ENCODE measurements at places on chromosomes 1 and 21.

- DNase-seq: no peak
These were observed 9.6 kb upstream of the FABP3 start for GRCh38 chr1:31382379-31382989.

GRCh38 chr1:218865591-218865990 is 308.1 kb upstream of the LYPLAL1 start:
- DNase-seq: no peak

- DNase-seq: no peak
These were observed 179.6 kb downstream of the LMO4 start for GRCh38 chr1:87508247-87508787.

GRCh38 chr1:41765152-41765551 is 153.6 kb downstream of the HIVEP3 start:
- DNase-seq: no peak

GRCh38 chr21:44354001-44354405 is 582 bp downstream of the TRPM2 start:
- DNase-seq: no peak

- DNase-seq: no peak
These were observed 27.7 kb upstream of the SPOCD1 start for GRCh38 chr1:31843506-31843905.

- DNase-seq: no peak
These were observed 72.4 kb upstream of the IFNAR2 start for GRCh38 chr21:33157303-33157702.

GRCh38 chr1:111032295-111032897 is 68.7 kb upstream of the LRIF1 start:
- peak; percentile 14 for DNase-seq

GRCh38 chr1:24830680-24831272 is 85.5 kb downstream of the CLIC4 start:
- peak; percentile 61 for DNase-seq

- DNase-seq: no peak
These were observed 5.0 kb downstream of the DMRTB1 start for GRCh38 chr1:53463961-53464899.

- no peak for DNase-seq
These were observed 7.9 kb upstream of the OPRD1 start for GRCh38 chr1:28804071-28804470.

DNA sequence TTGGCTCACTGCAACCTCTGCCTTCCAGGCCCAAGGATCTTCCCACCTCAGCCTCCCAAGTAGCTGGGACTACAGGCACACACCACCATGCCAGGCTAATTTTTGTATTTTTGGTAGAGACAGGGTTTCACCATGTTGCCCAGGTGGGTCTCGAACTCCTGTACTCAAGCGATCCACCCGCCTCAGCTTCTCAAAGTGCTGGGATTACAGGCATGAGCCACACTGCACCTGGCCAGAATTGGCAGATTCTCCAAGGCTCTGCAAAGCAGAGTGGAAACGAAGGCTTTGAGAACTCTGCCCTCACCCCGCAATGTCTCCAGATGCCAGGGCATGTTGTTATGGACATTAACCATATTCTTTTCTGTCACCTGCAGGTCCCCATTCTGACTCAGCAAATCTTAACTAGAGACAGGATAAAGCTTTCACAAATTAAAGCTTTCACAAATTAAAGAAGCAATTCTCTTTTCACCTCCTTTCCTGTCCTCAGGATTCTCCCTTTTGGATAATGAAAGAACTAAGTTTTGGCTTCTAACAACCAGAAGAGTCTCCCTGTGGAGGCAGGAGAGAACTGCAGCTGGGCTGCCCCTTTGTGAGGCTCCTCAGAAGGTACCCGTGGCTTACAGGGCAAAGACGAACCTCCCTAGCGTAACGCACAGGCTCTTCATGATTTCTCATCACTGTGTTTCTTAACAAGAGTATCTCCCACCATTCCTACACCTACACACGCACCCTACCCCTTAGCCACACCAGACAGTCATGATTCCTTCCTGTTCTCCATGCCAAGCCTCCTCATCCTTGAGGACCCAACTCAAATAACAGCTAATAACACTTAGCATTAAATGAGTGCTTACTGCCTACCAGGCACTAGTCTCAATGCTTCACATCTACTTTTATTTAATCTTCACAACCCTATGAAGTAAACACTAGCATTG is 29.8 kb downstream of the GPA33 start:
- DNase-seq: no peak

- no peak for DNase-seq
These were observed 2.4 kb downstream of the LRP8 start for GRCh38 chr1:53325326-53326087.

- DNase-seq: no peak
These were observed 304.3 kb downstream of the MATN1 start for GRCh38 chr1:30418939-30419720.

GRCh38 chr1:47699492-47700235 is 261.8 kb downstream of the FOXD2 start:
- no peak for DNase-seq

- no peak for DNase-seq
These were observed 83.6 kb upstream of the SLC25A33 start for GRCh38 chr1:9455487-9456234.

GRCh38 chr1:170668209-170669106 is 4.5 kb downstream of the PRRX1 start:
- DNase-seq: no peak

DNA sequence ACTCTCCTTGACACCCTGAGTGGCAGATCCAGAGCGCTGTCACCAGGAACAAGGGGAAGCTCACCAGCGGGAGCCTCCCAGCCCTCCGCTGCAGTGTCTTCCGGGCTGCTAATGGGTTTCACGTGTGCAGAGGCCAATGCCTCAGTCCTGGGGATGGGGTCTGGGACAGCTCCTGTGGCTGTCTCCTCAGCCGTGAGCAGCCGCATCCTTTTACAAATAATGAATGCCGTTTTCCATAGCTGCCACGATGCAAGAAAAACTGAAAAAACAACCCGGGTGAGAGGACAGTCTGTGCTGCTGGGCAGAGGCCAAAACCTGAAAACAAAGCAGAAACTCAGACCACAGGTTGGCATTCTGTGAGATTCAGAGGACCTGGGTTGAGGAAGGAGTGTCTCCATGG is 212.2 kb upstream of the RAB4A start:
- no peak for DNase-seq
